ENCODE measurements at places on chromosomes 11 and 22.

- no peak for DNase-seq
Measured at GRCh38 chr22:37147186-37147990, 2.3 kb downstream of the IL2RB start.

GRCh38 chr11:69210310-69211035 is 54.7 kb downstream of the SMIM38 start:
- DNase-seq: no peak

DNA sequence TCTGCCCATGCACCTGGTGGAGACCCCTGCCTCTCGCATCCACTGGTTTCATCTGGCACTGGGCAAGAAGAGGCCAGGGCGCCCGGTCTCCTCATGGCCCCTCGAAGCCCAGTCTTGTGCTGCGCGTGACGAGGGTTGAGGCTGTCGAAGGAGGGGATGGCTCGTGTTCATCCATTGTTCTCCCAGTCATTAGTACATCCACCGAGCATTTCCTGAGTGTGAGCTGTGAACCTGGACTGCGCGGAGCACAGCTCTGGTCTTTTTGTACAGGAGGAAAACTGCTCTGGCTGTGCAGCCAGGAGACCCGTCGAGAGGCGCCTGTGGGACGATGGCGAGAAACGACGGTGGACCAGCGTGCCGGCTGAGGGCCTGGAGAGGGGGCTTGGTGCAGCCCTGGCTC is 6.8 kb downstream of the CACNA1I start:
- no peak for DNase-seq

- DNase-seq: peak; percentile 9
Measured at GRCh38 chr22:41799486-41800347, 762 bp upstream of the CCDC134 start.

GRCh38 chr11:65945430-65945911 is at the start of gene TSGA10IP:
TSS of gene TSGA10IP (plus strand) at chr11:65945480. CDS start at chr11:65945676, 196 bp downstream.
- DNase-seq: no peak

- no peak for DNase-seq
Measured at GRCh38 chr11:117345039-117345438, 17.4 kb downstream of the CEP164 start.

DNA sequence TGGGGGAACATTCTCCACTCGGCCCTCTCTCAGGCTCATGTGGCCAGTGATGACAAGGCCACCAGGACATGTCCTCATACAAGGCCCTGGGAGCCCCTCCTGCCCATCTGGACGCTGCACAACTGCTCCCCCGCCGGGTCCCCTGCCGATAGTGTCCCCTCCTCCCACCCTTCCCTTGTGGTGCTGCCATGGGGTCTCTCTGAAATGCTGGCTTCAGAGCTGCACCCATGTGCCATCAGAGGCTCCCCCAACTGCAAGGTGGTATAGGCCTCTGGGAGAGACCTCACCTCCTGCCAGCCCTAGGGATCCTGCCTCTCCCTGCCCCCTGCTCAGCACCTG is 113.0 kb downstream of the KCNQ1OT1 start:
- no peak for DNase-seq

- no peak for DNase-seq
Measured at GRCh38 chr11:69890476-69890875, 71.3 kb upstream of the FGF3 start.

Data from endothelial cell (in vitro differentiated cells).